Ecto neural progenitor cell (in vitro differentiated cells): ENCODE measurements at places on chromosomes 1 and 21.
A peak's percentile ranks its signal among the peaks of the same experiment; 100 is the strongest.

DNA sequence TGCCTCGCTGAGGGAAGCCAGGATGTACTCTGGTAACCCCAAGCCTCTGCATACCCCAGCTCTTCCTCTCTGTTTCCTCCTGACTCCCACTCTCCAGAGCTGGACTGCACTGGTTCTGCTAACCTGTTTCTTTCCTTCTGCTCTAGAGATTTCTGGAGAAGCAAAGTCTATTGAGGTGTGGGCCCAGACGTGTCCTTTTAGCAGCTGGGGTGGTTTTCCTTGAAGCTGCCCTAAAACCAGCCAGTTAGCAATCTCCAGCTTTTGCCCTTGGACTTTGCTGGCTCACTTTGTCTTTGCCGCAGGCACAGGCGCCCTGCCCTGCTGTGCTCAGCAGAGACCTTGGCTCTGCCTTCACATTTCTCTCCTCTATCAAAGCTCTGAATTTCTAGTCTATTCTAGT lies 171.8 kb upstream of the IVNS1ABP start:
- no peak for DNase-seq

DNA sequence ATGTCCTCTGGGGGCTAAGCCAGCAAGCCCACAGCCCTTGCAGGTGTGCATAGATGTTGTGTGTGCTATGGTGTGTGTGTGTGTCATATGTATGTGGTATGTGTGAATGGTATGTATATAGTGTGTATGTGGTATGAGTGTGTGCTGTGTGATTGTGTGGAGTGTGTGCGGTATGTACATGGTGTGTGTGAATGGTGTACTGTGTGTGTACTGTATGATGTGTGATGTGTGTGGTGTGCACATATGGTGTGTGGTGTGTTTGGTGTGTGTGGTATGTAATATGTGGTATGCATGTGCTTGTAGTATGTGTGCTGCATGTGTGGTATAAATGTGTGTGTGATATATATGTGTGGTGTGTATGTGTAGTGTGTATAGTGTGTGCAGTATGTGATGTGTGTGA lies 107.0 kb downstream of the CAPN8 start:
- DNase-seq = no peak

DNA sequence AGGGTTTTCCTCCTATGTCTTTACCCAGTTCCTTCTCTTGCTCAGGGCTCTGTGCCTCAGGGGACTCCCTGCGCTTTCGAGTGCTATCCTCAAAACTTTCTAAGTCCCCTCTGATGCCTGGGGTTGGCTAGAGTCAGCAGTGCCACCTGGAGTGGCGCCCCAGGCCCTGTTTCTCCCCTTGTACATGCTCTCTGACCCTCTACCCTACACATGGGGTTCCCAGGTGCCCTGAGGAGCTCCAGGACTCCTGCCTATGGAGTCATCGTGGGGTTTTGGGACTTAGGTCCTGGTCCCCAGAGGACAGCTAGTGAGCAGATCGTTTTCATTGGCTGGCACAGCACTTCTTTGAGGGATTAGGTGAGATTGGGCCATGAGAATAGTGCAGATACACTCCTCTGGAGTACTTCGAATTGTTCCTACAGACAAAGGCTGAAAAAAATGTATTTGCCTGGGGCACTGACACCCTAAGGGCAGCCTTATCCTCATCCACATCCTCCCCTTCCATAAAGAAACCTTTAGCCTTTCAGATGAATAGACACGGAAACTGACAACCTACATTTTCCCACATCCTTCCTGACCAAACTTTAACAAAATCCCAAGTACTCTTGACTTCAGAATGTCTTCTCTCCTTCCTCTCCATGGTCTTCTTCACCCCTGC lies 41.5 kb downstream of the LGR6 start:
- no peak for DNase-seq

DNA sequence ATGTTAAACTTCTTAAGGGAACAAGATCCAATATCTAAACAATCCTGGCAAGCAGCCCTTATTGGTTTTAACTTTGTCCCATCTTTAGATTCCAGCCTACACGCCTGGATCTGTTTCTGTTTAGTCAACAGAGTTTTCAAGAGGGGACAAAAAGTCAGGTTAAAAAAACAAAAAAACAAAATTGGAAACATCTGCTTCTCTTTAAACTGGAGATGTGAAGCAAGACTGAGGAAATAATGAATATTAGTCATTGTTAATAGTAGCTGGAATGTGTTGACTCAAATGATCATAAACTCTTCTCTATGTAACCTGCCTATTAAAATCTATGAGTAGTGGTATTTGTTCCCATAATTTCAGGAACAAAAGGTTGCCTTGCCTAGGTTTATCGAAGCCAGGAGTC lies 55.0 kb downstream of the NID1 start:
- DNase-seq = no peak

GRCh38 chr1:234551032-234551378 lies 59.0 kb downstream of the IRF2BP2 start:
- DNase-seq = no peak

GRCh38 chr21:36472377-36472776 lies 7.5 kb downstream of the CLDN14 start:
- no peak for DNase-seq

GRCh38 chr1:177809819-177810218 lies 160.0 kb downstream of the SEC16B start:
- DNase-seq = no peak

DNA sequence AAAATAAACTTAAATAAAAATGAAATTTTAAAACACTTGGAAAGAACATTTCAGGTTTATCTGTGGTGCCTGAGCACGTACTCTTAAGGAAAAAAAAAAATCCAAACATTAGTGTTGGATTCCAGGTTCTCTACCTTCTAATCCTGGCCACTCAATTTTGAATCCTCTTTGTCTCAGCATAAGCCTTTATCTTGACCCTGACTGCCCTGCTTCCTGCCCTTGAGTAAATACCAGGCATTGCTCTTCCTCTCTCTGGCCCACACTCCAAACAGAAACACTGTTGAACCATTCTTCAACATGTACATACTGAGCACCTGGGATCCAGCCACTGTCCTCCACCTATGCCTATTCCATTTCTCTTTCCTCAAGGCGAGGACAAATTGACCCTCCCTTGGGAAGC lies 11.4 kb upstream of the VANGL1 start:
- DNase-seq = no peak

GRCh38 chr1:119758584-119758983 lies 10.1 kb downstream of the HMGCS2 start:
- no peak for DNase-seq

GRCh38 chr1:178126261-178126660 lies 32.4 kb downstream of the RASAL2 start:
- DNase-seq = no peak

- no peak for DNase-seq
Measured at GRCh38 chr1:169782596-169782995, 12.1 kb downstream of the METTL18 start.

DNA sequence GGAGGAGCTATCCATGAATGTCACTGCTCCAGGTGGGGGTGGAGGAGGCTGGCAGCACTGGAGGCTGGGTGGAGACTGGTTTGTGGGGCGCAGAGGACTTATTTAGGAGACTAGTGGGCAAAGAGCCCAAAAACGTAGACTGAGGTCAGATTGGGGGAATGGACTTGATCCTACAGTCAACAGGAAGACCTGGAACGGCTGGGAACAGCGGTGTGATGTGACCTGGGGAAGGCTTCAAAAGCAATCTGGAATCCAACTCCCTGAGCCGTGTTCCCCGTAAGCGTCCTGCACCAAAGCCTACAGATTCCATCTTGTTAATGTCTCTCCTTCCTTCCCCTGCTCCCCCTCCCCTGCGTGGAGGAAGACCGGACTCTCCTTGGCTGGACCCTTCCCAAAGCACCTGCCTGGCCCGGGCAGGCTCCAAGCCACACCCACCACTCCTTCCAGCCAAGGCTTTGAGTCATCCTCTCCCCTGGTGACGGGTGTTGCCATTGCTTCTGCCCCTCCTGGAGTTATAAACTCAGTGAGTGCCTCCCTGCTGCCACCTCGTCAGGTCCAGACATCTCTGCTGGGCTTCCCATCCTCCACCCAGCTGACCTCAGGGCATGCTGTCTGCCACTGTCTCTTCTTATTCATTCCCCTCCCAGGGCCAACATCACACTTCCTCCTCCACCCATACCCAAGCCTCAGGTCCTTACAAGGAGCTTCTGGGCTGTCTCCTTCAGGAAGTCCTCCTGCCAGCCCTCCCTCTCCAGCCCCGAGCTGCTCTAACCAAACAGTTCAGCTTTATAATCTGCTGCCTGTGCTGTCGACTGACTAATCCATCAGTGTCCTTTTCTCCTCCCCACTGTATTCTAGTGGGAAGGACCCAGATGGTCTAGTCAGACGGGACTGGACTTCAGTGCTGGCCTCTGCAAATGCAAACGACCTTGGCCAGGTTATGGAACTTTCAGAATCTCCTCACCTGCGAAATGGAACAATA lies 1.6 kb upstream of the CLSTN1 start:
- DNase-seq = peak; percentile 57

DNA sequence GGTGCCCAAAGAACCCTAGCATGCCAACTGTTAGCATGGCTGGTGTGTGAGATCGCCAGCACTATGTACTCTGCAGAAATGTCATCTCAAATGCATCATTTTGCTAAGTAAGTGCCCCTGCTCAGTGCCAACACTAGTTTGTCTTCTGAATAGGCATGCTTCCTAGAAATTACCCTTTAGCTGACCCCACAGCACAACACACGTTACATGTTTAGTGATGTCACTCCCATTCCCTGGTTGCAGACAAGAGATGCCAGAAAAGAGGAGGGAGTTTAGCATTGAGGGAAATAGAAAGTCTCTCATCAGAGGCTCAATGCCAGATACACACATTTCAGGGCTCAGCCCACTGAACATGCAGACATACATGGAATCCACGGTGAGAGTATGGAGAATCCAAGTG lies 9.3 kb upstream of the ST6GALNAC3 start:
- DNase-seq = no peak

- DNase-seq = no peak
Measured at GRCh38 chr1:9174243-9174642, 45.3 kb upstream of the GPR157 start.

- DNase-seq = no peak
Measured at GRCh38 chr1:244054924-244055263, 3.8 kb downstream of the ZBTB18 start.

GRCh38 chr1:166083887-166084286 lies 82.9 kb downstream of the FAM78B start:
- no peak for DNase-seq

DNA sequence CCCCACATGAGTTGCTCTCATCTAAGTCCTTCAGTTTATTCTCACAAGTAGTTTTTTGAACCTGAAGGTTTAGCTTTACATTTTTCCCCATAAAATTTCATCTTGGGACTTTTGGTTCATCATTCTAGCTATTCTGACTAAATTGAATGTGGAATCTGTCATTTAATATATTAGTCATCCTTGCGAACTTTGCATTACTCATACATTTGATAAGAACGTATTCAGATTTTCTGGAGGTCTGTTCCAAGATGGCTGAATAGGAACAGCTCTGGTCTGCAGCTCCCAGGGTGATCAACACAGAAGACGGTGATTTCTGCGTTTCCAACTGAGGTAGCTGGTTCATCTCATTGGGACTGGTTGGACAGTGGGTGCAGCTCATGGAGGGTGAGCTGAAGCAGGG lies 59.8 kb upstream of the CSF1 start:
- DNase-seq = no peak

DNA sequence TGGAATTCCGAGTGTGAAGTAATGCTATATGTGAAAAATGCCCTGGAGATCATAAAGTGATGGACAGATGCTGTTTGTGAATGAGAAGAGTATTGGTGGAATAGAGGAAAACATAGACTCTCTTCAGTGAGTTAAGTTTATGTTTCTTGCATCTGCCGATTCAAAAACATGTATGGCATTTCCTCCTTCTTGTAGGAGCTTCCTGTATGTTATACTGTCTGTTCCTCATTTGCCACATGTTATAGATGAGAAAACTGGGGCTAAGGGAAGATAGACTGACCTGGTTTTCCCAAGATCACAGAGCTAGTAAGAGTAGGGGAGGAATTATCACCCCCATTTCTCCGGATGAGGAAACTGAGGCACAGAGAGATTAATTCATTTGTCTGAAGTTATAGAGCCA lies 41.1 kb upstream of the IL20 start:
- no peak for DNase-seq

- DNase-seq = no peak
Measured at GRCh38 chr1:64810001-64810400, 65.1 kb downstream of the RAVER2 start.

DNA sequence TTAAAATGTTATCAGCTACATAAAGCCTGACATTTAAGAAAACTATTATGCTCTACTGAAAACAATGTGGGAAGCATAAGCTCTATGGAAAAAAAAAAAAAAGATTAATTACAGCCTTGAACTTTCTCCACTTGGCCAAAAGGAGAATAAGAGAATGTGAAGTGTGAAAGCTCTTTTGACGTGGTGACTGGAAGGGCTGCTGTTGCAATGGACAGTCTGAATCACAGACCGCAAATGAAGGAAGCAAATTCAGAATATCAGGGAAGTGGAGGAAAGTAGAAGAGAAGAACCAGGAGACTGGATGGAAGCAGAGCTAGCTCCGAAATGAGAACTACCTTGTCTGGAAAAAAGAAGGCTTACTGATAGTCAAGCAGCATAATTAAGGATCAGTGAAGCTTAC lies 106.8 kb downstream of the AK5 start:
- no peak for DNase-seq

DNA sequence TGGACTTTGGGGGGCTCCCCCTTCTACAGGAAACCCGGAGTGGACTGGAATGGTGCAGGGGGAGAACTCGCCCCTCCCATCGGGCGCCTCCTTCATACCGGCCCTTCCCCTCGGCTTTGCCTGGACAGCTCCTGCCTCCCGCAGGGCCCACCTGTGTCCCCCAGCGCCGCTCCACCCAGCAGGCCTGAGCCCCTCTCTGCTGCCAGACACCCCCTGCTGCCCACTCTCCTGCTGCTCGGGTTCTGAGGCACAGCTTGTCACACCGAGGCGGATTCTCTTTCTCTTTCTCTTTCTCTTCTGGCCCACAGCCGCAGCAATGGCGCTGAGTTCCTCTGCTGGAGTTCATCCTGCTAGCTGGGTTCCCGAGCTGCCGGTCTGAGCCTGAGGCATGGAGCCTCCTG lies at the start of gene TNFRSF14:
Gene TNFRSF14, plus strand, starts transcription at position 95 of the 401 bp plus-strand sequence. Its CDS starts 294 bp downstream, at position 389.
- DNase-seq = no peak

GRCh38 chr1:109578947-109579443 lies 30.6 kb downstream of the GNAI3 start:
- DNase-seq = no peak

- DNase-seq = no peak
Measured at GRCh38 chr1:119361205-119361604, 7.4 kb upstream of the HAO2 start.

GRCh38 chr1:32249831-32250525 lies 1.1 kb upstream of the LCK start:
- no peak for DNase-seq

- no peak for DNase-seq
Measured at GRCh38 chr1:247121382-247121781, 17.2 kb upstream of the ZNF669 start.
